SJCRH30 (cell line): ENCODE measurements at places on chromosomes 2 and 18. TPM values are rescaled to one million over a fixed set of nuclear protein-coding genes. Genes with fewer than 3 reads are reported as not detected.

MPV17 gene
- 74.2 and 76.6 TPM in 2 replicates for total RNA-seq

- no peak for DNase-seq
Measured at GRCh38 chr2:118913131-118913802, 28.7 kb upstream of the MARCO start.

- DNase-seq = no peak
Measured at GRCh38 chr18:11290786-11291185, 141.4 kb upstream of the PIEZO2 start.

- no peak for DNase-seq
Measured at GRCh38 chr2:70897977-70898226, 37.8 kb upstream of the ATP6V1B1 start.

ARHGEF4 gene
- 0.06 TPM in 1 of 2 replicates, not detected in the other for total RNA-seq

DNA sequence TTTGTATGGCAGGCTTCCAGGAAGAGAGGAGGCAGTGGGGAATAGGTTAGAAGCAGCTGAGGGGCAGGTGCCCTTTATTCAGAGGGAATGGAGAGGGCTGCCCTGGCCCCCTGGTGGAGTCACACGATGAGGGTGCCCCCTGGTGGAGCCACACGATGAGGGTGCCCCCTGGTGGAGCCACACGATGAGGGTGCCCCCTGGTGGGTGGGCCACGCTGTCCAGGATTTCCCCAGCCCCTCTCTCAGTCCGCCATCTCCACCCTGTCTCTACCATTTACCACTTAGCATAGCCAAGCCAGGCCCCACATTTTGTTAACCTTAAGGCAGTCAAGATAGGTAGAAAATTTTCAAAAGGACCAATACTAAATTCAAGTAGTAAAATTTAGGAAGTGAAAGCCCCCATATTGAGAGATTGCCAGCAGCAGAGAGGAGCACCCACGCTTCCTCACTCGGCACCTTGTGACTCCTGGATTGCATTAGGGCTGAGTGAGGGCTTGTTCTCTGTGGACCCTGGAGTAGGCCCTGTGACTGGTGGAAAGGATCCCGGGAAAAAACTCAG lies 10.4 kb upstream of the FAM228A start:
- DNase-seq = peak; percentile 81

DNA sequence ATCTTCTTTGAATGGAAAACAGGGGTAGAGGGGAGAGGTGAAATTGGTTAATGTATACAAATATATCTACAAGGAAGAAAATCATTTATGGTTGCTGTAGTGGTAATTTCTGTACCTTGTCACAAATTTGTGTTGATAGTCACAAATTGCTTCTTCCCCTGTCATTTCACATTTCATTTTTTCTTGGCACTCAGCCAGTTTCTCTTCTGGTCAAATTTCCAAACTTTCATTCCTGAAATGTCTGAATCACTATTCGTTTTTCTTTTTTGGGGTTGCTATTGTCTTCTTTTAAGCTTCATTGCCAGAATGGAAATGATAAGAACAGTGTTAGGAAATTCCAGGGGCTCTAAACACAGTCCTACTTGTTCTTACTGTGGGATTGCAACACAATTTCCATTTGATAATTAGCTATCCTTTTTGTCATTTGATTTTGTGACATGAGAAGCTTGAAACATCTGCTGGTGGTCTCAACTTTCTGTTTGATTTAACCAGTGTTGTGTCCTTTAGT lies 136.0 kb upstream of the GCFC2 start:
- no peak for DNase-seq

DNA sequence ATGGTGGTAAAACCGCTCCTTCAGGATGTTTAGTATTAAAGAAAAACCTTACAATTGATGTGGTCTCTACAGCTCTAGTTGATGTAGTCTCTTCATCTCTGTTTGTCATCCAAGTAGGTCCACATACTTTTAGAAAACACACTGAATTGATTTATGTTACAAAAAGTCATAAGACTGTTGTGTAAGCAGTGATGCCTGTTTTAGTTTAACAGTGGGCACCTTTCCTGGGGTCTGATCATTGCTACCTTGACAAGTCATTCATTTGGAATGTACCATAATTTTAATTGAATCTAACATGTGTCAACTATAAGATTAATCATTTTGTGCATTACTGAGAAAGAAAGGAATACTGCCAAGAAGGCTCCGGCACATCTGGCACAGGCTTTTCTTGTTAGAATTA lies 34.3 kb downstream of the GIGYF2 start:
- DNase-seq = no peak

NDUFV2 gene
- total RNA-seq = 111 and 125 TPM in 2 replicates

DNA sequence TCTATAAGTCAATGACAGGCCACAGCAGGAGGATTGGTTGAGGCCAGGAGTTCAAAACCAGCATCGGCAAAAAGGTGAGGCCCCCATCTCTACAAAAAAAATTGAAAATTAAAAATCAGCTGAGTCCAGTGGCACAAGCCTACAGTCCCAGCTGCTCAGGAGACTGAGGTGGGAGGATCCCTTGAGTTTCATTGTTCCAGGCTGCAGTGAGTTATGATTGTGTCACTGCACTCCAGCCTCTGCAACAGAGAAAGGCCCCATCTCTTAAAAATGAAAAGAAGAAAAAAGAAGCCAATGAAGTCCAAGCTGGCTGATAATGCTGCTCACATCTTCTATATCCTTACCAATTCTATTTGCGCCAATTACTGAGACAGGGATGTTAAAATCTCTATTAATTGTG lies 39.1 kb downstream of the MRPS5 start:
- no peak for DNase-seq

FAM210A gene
- 17.4 and 18.1 TPM in 2 replicates for total RNA-seq

DTNA gene
- 11.9 and 12.4 TPM in 2 replicates for total RNA-seq

DNA sequence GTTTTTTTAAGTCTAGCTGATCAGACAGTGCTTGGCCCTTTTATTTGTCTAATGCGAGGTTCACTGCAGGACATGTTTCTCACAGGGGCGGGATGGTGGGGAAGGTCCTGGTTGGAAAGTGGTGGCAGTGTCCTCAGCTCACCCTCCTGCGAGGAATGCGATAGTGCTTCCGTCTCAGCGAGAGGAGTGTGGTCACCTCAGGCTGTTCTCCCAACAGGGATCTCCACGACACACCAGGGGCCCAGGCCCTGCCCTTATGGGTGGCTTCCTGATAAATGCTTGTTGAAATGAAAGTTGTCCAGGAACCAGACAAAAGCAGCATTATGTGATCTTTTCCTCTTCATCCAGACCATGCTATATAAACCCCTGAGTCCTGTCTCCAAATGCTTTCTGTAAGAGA lies 70.1 kb downstream of the BOLA3 start:
- peak; percentile 43 for DNase-seq

- DNase-seq = peak; percentile 86
Measured at GRCh38 chr2:28684142-28684858, 67.3 kb upstream of the PPP1CB start.

- DNase-seq = no peak
Measured at GRCh38 chr2:33419581-33420200, 56.8 kb upstream of the RASGRP3 start.

C2orf92 gene
- 1.3 and 2.4 TPM in 2 replicates for total RNA-seq

DNA sequence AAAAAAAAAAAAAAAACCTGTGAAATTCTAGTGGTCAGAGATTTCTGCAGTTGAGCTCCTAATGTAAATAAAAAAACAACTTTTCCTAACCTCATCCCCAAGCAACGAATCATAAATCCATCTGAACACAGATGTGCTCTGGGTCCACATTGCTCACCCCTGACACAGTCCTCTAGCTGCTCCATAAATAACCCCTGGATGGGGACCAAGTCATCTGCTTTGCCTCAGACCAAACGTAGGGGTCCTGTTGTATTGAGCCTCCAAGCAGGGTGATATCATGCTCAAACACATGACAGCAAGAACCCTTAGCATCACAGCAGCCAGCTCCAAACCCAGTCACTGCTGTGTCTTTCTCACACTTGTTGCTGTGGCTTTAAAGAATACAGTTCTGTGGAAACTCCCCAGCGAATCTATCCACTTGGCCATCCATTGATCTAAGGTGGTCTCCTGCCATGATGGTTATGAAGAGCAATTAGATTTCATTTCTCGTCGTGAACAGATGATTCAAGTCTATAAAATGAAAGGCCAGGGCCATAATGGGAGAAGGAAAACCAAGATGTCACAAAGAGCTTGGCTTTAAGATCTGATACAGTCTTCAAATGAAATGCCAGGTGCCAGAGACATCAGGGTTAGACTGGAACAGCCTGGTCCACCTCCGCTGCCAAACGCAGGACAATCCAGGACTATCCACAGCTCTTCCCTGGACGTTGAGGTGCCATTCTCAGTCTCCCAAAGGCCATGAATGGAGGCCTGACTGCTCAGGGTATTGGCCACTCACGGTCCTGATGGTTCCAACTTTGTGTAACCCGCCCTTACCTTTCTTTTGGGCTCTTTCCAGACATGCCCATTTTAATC lies 39.0 kb downstream of the TBC1D8 start:
- peak; percentile 14 for DNase-seq

DNA sequence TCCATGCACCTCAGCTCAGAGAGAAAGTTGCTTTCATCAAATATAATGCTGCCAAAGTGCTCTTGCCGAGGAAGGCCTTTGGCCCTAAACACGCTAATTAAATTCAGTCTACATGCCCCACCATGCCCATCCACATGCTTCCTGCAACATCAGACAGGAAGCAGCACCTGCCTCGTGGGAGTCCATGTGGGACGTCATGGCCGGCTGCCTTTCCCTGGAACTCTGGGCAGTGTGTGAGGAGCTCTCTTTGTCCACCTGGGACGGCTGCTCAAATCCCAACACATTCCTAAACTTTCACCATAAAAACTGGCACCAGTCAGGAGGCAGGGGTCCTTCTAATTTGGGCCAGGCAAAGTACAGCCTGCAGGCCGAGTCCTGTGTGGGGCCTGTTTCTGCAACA lies 23.1 kb downstream of the FAM178B start:
- no peak for DNase-seq

DNA sequence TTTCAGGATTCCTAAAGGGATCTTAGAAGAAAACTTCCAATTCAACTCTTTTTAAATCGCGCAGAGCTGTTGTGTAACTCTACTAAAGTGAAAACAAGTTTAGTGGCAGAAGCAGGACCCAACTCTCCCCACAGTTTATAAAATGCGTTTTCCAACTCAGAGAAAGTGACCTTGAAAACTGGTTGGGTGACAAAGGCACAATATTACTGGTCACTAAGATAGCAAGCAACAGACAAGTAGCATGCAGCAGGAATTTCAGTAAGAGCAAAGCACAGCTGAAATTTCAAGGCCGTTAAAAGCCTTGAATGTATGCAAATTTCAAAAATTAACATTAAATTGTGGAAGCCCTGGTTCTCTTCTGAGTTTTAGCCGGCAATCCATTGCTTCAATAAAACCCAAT lies 66.9 kb downstream of the STK39 start:
- DNase-seq = no peak

DSC3 gene
- not detected in 2 replicates for total RNA-seq

- DNase-seq = peak; percentile 74
Measured at GRCh38 chr2:20350041-20350712, 467 bp downstream of the PUM2 start.

TLX2 gene
- not detected in 2 replicates for total RNA-seq

PIEZO2 gene
- total RNA-seq = 0.32 and 0.79 TPM in 2 replicates

NCKAP5 gene
- total RNA-seq = not detected in 2 replicates

GPR148 gene
- not detected in 2 replicates for total RNA-seq

- DNase-seq = no peak
Measured at GRCh38 chr18:80203249-80203648, 44.1 kb downstream of the PARD6G start.

DNA sequence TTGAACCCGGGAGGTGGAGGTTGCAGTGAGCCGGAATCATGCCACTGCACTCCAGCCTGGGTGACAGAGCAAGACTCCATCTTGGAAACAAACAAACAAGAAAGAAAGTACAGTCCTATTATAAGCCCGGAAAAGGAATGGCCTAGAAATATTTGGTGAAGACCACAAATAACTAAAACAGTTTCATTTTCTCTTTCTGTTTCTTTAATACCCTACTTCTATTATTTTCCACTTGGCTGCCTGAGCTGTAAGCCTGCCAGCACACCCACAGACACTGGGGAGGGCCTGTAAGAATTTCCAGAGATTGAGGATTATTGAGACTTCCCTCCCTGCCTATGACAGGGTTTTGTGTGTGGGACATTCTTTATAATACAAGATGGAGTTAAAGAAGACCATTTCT lies 188.0 kb upstream of the DCC start:
- DNase-seq = no peak

GRCh38 chr2:170141865-170142264 lies 36.1 kb upstream of the MYO3B start:
- no peak for DNase-seq

DNA sequence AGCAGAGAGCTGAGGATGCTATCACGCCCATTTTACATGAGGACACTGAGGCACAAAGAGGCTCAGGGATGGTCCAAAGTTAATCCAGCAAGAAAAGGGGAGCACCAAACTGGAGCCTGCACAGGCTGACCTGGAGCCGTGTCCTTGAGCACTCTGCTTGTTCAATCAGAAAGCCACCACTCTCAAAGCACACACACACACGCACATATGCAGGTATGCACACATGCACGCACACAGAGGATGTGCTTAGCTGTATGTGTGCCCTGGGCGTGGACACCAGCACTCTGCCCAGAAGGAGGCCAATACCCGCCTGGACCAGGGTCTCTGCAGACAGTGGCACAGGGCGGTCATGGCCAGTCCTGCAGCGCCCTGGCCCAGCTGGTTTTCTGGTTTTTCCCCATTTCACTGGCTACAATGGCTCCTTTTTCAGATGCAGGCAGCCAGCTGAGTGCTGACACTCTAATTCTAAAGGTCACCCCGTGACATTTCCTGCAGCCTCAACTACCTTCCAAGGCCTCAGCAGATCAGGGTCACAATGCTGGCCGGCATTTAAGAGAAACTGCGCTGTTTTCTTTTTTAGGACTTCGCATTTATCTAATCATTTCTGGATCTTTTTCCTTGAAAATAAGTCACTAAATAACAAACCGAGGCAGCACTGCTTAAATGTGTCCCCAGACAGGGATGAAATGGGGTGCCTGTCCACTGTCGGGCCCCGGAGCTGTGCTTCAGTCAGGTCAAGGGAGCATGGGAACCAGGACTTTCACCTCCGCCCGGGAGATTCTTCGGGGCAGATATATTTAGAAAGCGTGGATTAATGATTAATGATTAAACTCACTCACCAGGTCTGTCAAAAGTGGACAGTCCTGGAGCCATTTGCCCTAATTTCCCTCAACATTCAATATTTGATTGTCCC lies 104.5 kb downstream of the HDAC4 start:
- DNase-seq = no peak

IL1F10 gene
- not detected in 2 replicates for total RNA-seq

DNA sequence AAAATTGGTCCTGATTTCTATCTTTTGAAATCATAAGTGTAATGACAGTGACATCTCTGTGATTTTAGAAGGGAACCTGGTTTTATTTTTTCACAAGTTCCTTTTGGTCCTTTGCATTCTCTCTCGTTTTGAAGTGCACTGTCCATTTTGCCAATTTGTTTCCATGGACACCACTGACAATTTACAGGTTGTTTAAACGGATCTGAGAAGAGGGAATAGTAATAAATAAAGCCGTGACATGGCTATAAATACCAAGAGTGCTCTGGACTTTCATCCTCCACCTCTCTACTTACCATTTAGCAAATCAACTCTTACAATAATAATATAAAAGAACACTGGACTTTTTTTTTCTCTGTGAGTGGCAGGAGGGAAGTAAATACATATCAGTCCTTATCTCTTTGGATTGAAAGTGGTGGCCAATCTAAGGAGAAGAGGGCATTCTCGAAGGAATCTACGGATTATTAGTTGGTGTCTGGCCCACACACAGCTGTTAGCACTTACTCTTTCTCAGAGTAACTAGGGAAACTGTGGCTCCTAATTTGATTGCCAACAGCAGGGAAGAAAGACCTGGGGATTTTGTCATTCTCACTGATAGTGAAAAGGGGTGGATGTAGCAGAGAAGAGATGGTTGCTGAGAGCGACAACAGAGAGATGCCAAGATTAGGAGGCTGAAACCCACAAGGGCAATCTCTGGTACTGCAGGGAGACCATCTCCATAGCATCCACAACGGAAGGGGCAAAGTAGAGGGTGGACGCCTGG lies 108.7 kb upstream of the FSHR start:
- no peak for DNase-seq

EPB41L3 gene
- 0.18 TPM in 1 of 2 replicates, not detected in the other for total RNA-seq
